ENCODE measurements at places on chromosomes 4 and X.

DNA sequence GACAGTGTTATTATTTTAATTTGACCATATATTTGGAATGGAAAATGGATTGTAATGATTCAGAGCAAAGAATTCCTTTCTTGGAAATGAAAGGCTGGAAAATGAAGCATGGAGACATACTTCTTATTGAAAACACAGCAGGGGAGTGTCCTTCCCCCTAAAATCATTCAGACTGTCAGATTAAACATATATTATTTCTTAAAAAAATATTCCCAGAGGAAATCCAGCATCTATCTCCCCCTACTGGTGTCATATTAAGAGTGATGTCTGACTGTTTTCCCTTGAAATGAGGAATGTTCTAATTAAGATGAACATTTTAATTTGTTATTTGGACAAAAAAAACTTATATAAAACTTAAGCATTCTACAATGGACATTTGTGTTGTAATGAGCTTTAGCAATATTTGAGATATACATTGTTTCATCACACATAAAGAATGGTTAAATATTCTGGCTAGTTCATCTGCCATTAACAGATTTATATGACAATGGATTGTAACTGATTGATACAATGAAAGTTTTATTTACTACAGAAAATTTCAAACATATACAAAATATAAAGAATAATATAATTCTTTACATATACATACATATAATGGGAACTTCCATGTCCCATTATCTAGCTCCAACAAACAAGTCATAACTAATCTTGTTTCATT is 264.6 kb downstream of the SPRY1 start:
- no peak for ATAC-seq

- ATAC-seq, result no peak
Observed at GRCh38 chrX:87664381-87664780, 146.8 kb downstream of the KLHL4 start.

GRCh38 chr4:37666625-37667071 is 19.5 kb downstream of the RELL1 start:
- peak; percentile 90 for ATAC-seq

DNA sequence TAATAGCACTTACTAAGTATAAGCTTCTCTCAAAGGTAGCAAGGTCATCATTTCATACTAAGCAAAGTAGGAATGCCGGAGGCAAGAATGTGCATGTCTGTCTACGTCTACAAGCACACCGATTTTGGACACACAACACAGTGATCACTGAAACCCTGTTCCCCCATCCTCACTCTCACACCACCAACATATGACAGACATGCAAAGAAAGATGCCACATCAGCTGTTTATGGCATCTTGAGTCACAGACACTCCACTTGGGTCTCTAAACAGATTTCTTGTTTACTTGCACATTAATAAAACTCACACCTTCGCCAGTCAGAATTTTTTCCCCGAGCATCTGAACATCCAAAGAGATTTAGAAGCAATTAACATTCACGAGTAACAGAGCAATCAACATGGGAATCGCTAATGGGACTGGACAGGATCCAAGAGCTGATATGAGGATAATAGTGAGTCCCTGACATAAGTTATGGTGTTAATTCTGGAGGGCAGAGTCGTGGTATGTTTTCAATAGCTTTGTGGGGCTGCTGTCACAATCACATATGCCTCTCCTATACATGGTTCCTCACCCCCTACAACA is 324.1 kb downstream of the DHX15 start:
- no peak for ATAC-seq

GRCh38 chrX:49174723-49175122 is 3.0 kb downstream of the PLP2 start:
- ATAC-seq, result no peak

- no peak for ATAC-seq
Observed at GRCh38 chr4:98150092-98150761, 7.0 kb upstream of the STPG2 start.

GRCh38 chr4:19304028-19304427 is 947.7 kb upstream of the SLIT2 start:
- no peak for ATAC-seq

GRCh38 chrX:98605941-98606340 is 1722.2 kb downstream of the RPA4 start:
- no peak for ATAC-seq

GRCh38 chrX:154658957-154659356 is 5.6 kb upstream of the CTAG2 start:
- no peak for ATAC-seq

DNA sequence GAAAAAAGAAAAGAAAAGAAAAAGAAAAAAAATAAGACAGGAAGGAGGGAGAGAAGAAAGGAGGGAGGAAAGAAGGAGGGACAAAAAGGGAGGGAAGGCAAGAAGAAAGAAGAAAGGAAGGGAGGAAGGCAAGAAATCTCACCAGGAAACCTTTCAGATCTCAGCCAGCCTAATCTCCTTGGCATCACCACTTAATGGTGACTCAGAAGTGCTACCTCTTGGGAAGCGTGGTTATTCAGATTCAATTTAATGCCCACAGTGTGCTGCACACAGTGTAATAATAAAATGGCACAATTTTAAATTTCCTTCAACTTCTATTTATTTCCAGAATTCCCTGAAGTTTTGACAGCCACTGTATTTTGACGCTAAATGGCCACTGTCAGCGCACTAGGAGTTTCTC is 50.3 kb downstream of the DKK2 start:
- ATAC-seq, result no peak

GRCh38 chr4:90189946-90190345 is 62.8 kb downstream of the CCSER1 start:
- ATAC-seq, result no peak

GRCh38 chrX:123108513-123109427 is 75.3 kb upstream of the GRIA3 start:
- no peak for ATAC-seq

DNA sequence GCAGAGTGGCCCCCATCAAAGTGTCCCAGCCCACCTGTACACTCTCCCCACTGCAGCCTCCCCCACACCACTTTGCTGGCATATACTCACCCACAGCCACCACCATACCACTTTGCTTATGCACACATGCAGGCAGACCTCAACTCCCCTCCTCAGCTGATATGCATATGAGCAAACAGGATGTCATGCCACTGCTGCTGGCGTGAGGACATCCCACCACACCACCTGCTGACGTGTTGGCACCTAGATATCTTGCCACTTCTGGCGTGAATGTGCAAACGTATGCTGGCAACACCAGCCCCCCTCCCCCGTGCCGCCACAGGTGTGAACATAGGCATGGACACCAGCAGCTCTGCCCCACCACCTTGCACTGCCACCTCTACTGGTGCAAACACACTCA is 22.4 kb upstream of the MAGEA8 start:
- no peak for ATAC-seq

GRCh38 chr4:151105454-151106032 is 6.1 kb downstream of the RPS3A start:
- no peak for ATAC-seq

DNA sequence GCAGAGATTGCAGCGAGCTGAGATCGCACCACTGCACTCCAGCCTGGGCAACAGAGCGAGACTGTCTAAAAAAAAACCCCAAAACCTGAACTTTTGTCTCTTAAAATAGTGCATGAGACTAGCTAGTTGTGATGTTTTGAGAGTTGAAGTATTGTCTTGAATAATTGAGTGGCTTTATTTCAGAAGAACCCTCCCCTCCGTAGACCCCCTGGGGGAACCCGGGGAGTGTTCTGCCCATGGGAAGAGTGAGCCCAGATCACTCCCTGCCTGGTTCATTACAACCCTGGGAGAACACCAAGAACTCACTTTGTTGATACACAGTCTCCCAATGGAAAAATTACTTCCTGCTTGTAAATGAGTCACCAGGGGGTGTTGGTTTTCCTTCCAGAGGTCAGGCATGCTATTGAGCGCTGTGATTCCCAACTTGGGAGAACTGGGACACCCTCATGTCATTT is 65.3 kb upstream of the SHISA3 start:
- ATAC-seq, result no peak

DNA sequence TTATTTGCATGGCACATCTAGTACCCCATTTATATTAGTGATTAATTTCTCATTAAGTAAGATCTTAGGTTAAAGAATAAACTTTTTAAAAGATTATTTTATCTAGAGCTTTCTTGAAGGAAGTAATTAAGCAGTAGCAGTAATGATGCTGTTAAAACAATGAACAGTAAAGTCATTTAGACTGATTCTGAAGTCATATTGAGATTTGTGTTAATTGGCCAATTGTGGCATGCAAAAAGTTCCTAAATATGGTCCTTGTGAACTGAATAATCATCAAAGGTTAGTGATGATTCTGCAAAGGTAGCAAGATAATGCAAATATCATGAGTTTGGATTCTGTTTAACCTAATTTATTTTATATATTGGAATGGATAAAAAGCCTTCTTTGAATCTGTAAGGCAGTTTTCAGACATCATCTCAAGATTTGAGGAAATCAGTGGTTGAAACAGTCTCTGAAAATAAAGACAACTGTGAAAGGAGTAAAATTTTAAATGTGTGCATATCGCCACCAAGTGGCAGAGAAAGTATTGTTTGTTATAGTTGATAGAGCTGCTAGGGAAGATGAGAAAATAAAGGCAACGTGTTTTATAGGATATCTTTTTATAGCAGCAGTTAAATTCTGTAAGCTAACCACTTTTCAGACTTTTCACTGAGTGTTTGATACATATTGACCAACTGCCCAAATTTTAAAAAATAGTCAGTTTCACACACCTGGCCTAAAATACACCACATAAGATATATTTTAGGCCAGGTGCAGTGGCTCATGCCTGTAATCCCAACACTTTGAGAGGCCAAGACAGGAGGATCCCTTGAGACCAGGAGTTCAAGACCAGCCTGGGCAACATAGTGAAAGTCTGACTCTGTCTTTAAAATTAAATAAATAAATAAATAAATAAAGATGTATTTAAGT is 79.6 kb downstream of the CCKAR start:
- ATAC-seq, result peak; percentile 47

- no peak for ATAC-seq
Observed at GRCh38 chr4:122822466-122822865, 4.2 kb upstream of the FGF2 start.

GRCh38 chr4:24781999-24782745 is 13.2 kb upstream of the SOD3 start:
- no peak for ATAC-seq

DNA sequence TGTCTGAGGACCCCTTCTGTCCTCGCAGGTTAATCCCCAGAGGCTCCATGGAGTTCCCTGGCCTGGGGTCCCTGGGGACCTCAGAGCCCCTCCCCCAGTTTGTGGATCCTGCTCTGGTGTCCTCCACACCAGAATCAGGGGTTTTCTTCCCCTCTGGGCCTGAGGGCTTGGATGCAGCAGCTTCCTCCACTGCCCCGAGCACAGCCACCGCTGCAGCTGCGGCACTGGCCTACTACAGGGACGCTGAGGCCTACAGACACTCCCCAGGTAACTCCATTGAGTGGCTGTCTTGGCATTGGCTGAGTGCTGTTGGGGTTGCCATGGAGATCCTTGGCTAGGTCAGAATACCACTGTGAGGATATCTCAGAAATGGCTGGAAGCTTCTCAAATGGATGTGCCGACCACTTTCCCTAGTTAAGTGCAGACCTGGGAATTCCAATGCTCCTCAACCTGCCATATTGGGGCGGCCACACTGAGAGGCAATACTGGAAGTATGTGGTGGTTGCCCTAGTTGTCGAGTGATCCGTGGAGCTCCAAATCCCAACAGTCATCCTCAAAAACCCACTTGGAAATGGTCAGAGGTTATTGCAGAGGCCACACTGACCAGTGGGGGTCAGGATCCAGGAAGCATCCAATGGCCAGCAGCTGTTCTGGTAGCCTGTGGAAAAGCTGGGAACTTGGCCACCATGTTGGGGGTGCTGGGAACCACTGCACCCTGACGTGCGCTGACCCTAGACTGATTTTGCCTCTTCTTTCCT is 4.9 kb downstream of the GATA1 start:
- no peak for ATAC-seq

- ATAC-seq, result peak; percentile 68
Observed at GRCh38 chr4:86657910-86658309, 63.8 kb downstream of the PTPN13 start.

GRCh38 chr4:74098427-74098994 is 484 bp downstream of the CXCL2 start:
- ATAC-seq, result no peak

DNA sequence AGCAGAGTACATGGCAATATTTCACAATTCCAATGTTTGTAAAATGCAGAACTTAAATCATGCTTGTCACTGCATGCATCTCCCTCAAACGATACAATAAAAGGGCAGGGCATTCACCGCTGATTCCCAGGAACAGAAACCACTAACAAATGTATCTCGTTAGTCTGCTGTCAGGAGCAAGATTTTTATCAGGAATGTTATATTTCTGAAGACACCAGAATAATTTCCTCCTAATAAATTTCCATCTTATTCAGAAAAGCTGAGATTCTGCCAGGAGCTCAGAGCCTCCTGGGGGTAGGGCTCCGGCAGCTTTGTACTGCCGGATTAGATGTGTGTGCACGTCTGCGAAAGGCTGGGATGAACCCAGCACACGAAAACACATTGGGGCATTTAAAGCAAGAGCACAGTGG is 54.0 kb upstream of the LDB2 start:
- no peak for ATAC-seq

GRCh38 chrX:38561951-38562719 is 793 bp downstream of the TSPAN7 start:
- peak; percentile 5 for ATAC-seq

- ATAC-seq, result no peak
Observed at GRCh38 chrX:16205840-16206239, 38.6 kb downstream of the MAGEB17 start.

DNA sequence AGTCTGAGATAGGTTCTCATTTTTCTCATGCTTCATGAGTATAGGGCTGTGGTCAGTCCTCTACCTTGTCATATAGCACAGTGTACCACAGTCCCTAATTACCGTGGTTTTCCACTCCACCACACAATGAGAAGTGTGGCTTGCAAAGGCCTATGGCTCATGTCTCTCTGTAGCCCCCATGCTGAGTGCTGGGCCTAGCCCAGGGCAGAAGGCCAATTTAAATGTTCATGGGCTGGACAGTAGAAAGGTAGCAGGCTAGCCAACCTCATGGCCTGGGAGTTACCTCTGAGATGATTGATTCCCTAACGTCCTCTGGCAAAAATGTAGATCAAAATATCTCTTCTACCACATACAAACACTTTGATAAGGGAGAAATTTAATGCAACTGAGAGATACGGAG is 222.5 kb downstream of the AFF2 start:
- no peak for ATAC-seq

DNA sequence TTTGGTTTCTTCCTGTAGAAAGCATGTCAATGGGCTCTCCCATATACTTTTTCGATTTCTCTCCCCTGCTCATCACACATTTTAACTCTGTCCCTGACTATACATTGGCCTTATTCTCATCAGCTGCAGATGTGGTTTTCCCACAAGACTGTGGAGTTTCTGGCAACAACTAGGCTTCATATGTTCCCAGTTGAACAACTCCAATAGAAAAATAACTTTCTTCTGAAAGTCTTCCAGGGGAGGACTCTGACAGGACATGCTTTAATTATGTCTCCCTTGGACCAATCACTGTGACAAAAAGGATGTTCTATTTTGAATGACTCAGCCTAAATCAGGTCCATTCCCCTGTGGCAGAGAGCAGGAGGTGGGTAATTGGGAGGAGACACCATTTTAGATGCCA is 28.1 kb downstream of the SPANXC start:
- no peak for ATAC-seq

GRCh38 chr4:163556177-163556576 is 61.7 kb downstream of the TMA16 start:
- ATAC-seq, result no peak
